ENCODE measurements at places on chromosomes 16 and 17.

DNA sequence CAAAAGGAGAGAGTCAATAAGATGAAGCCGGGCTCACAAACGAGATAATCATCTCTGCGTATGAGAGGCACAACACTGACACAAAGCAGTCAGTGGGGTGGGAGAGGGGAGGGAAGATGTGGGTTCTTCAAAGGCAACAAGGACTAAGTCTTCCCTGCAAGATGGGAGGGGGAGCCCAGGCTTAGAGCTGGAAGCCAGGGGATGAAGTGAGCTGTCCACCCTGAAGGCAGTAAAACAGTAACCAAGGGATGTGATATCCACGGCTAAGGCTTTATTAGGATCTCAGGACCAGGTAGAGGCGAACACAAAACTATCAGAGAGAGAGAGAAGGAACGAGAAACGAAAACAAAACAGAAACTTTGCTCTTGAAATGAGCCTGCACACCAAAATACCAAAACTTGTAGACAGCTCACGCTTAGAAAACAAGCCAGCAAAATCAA is 115.9 kb downstream of the DYNLRB2 start:
- DNase-seq = no peak

GRCh38 chr17:42135664-42136653 is 13.4 kb downstream of the HSPB9 start:
- DNase-seq = peak; percentile 59

DNA sequence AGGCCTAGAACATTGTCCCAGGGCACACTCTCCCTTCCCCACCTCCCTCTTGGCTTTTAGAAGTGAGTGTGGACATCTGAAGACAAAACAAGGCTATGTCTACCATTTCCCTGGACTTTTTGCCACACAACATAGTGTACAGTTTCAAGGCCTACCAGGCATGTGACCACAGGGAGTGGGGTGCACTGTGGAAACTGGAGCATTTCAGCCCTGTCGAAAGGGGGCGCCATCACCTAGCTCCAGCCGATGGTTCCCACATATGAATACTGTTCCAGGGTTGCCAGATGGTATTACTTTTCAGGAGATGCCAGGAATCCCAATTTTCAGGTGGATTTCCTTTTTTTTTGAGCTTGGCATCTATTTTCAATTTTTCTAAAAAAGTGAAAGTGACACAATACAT is 140.7 kb downstream of the KATNIP start:
- peak; percentile 43 for DNase-seq

GRCh38 chr16:67954421-67955196 is 10.7 kb upstream of the LCAT start:
- no peak for DNase-seq

GRCh38 chr17:10266296-10266876 is 68.0 kb upstream of the GAS7 start:
- no peak for DNase-seq

DNA sequence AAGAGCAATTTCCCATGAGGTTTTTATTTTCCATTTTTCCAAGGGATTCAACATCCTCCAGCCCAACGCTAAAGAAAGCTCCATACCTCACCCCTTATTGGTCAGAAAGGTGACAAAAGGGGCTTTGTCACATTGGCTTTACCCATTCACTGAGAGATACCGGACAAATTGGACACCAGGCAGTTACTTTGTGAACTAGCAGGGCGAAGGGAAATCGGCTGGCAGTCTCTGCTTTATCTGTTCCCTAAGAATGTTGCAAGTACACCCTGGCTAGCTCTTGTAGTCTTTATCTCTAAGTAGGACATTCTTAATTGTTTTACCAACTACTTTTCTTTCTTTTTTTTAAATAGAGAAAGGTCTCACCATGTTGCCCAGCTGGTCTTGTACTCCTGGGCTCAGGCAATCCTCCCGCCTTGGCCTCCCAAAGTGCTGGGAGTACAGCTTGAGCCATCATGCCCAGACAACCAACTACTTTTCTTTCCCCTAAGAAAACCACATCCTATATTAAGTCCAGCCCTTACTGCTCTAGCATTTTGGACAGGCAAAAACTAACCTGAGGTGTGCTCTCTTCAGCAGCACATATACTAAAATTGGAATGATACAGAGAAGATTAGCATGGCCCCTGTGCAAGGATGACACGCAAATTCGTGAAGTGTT is 16.8 kb downstream of the PRPSAP1 start:
- no peak for DNase-seq

GRCh38 chr17:76793775-76794174 is 55.9 kb downstream of the MFSD11 start:
- DNase-seq = no peak

GRCh38 chr17:72976971-72977770 is 115.3 kb downstream of the SLC39A11 start:
- DNase-seq = peak; percentile 54

DNA sequence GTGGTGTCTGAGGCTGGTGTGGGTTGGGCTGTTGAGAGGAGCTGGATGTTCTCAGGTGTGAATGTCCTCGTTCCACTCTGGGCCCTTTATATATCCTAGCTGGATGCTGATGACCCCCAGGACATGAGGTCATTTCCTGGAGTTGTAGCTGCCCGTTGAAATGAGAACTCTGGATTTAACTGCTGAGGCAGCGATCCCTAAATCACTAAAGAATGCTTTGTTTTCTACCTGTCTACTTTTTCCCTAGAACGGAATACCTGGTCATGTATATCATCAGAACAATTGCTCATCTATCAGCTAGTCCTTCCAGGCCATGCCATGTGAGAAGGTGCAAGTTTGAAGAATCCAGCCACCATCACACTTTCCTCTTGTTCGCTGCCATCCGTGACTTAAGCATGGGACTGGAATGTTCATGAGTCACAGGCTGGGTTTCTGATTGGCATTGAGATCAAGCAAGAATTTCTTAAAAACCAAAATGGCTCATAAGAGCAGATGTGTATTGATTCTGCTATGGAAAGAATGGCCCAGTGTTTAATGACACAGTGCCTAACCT is at the start of gene KRTAP2-3:
KRTAP2-3 (minus strand) TSS at position 63 of the 553 bp plus-strand sequence. CDS start 64 bp downstream, outside the sequence.
- no peak for DNase-seq

DNA sequence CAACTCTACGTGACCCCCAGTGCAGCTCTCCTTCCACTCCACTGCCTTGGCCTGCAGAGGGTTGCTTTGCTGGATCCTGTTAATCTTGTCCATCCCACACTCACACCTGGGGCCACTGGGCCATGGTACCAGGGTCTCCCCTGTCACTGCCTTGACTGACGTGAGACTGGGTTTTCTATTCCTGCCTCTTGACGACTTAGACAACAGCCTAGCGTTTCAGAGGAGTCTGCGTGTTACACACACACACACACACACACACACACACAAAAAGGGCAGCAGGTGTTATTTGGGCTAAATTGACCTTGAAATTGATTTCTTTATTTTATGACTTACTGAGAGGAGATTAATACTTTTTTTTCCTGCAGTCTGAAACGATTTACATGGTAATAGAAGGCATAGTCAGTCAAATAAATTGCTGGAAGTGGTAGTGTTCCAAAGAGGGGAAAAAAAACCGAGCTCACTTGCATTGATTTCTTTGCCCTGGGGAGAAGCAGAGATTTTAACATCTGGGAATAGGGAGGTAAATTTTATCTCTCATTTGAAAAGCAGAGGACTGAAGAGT is 492.3 kb upstream of the EEF2KMT start:
- DNase-seq = no peak

DNA sequence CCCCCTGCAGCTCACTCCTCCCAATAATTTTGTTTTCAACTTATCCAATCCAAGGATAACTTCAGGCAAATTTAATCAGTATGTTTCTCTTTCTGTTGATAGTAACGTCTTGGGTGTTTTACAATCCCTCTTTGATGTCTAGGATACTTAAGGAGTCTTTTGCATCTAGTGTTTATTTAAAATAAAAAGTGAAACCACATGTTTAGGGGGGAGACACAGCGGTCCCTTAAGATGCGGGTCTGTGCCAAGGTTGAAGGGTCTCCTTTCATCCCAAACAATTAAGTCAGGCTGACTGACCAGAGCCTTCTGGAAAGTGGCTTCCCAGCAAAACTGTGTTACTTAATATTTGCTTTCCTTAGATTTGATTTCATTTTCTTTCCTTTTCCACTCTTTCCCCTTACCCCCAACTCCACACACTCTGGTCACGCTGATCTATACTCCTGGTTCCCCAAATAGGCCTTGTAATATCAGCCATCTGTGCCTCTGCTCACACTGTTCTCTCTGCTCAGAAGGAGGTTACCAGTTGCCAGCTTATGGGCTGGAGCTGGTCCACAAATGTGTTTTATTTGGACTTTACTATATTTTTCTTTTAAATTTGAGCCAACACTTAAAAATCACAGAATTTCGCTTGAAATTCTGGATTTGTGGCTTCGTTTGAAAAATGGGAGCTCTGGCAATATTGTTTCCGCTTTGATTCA is 11.2 kb downstream of the ANKS4B start:
- no peak for DNase-seq

- DNase-seq = no peak
Measured at GRCh38 chr17:31757097-31757496, 101.9 kb downstream of the COPRS start.

DNA sequence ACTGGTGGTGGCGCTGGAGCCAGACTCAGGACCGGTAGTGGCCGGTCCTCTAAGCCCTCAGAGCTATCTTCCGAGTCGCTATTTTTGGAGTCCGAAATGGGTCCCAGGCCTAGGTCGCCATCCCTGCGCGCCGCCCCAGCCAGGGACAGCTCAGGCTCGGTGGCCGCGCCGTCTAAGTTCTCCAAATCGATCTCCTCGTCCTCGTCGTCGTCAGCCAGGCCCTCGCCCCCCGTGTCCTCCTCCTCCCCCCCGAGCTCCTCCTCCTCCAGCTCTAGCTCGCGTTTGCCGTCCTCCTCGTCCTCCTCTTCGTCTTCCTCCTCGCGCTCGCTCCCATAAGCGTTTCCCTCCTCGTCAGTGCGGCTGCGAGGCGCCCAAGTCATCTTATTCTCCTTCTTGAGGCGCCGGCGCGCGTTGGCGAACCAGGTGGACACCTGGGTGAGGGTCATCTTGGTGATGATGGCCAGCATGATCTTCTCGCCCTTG is 1.6 kb downstream of the IRX3 start:
- DNase-seq = no peak

DNA sequence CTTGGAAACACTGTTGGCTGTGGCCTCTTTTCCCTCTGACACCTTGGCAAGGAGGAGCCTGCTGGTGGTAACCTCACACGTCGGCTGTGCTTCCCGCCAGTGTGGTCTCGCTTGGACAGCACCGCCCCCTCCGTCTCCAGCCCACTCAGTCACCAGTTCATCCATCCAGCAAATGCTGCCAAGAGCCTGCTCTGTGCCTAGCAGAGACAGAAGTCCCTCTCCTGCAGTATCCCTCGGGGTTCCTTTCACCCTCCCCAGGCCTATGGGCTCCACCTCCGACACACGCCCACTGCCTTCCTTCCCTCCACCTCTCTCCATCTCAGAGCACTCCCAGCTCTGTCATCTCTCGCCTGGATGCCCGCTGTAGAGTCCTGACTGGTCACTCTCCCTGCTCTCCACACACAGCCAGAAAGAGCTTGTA is 12.3 kb downstream of the CACNG4 start:
- no peak for DNase-seq

DNA sequence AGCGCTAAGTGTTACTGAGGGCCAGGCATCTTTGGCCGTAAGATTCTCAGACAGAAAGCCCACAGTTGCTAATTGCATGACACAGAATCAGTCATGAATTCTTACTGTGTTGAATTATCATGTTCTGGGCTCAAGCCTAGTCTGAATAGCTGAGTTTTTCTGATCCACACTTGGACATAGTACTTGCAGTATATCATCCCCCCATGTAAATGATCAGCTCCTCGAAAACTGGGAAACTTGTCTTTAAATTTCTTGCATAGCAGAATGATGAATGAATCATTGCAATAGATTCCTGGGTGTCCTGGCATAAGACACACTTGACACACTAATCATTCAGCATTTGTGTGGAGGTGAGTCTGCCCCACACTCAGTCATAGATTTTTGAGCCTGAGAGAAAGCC is 2.2 kb downstream of the MLYCD start:
- no peak for DNase-seq

- no peak for DNase-seq
Measured at GRCh38 chr17:28328325-28328724, 6.9 kb downstream of the IFT20 start.

DNA sequence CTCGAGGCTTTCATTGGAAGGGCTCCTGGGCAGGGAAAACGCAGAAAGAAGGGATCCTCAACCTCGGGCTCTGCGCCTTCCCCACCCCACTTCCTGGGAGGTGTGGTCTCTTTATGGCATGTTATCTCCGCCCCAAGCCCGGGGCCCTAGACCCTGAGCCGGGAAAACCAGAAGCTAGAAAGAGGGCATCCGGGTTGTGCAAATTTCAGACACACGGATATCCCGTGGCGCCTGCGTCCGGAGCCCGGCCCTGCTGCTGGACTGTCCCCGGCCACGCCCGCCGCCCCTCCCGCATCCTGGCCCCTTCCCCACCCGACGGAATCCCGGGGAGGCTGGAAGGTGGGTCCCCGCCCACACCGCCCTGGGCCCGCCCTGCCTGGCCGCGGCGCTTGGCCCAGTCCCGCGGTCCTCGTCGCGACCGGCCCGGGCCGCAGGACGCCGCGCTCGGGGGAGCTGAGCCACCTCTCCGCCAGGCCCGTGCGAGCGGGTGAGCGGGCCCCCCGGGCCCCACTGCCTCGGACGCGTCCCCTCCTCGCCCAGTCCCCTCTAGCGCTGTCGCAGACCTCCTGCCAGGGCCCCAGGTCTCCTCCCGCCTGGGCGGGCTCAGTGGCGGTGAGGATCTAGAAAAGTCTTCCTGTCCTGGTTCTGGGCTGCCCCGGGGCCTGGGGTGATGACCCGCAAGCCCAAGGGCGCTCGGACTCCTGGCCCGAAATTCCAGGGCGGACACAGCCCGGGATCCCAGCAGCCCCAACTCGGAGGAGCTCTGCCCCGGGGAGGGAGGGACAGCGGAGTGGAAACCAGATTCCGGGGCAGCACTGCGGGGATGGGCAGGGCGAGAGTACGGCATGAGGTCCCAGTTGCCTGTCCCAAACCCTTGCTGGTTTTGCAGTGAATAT is at the start of gene SLC16A5:
SLC16A5 (plus strand) TSS at position 397 of the 896 bp plus-strand sequence. CDS start 5,683 bp downstream, outside the sequence.
- DNase-seq = no peak

DNA sequence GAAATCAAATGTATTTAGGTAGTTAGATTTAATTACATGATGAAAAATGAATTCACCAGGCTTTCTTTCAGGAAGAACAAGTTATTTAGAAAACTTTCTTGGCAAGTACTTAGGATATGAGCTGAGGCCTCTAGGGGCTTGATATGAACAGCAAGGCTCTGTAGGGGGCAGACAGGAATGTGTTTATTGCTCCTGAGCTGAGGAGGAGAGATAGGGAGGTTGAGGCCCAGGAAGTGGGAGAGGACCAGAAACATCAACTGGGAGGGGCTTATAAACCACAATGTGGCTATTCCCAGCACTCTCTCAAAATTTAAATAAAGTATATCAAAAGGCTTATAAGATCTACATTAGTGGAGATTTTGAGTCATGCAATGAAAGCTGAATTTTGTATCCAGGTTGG is 154.0 kb upstream of the MAF start:
- DNase-seq = no peak

DNA sequence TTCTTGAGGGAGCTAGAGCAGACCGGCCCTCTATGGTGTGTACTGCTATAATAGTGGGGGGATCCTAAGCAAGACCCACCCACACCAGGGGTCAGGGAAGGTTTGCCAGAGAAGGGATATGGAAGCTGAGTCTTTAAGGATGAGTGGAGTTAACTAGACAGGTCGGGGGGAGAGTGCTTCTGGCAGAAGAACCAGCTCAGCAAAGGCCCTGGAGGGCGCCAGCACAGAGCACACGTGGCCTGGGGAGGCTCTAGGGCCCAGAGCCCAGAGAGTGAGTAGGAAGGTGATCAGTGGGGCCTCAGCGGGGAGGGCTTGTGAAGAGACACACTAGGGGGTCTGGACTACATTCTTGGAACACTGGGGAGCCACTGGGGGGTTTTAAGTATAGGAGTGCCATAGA is 21.1 kb downstream of the NGFR start:
- no peak for DNase-seq

- DNase-seq = no peak
Measured at GRCh38 chr17:34178092-34178491, 77.0 kb upstream of the CCL2 start.
